ENCODE measurements at places on chromosomes 11 and 22.

- no peak for DNase-seq
Measured at GRCh38 chr11:44388828-44389657, 79.1 kb upstream of the ALX4 start.

DNA sequence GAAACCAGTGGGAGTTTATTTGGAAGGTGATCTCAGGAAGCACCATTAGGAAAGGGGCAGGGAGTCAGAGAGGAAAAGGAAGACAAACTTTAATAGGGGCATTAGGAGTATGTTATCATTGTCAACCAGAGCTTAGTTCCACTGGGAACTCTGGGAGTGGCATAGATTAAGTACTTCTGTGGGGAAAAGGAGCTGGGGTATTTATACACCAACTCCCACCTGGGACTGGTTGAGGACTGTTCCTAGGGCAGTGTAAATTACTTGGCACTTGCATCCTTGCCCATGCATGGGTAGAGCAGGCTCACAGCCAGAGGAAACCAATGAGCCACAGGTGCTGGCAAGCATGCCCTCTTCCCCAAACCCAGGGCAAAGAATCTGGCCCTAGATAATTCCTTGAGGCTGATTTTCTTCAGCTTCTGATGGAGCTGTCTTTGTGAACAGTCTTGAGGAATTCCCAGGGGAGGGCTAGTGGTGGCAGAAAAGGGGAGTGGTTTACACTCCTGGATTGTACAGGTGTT lies 541.2 kb downstream of the MIAT start:
- DNase-seq = no peak

- DNase-seq = no peak
Measured at GRCh38 chr11:26764315-26764714, 42.5 kb upstream of the SLC5A12 start.

DNA sequence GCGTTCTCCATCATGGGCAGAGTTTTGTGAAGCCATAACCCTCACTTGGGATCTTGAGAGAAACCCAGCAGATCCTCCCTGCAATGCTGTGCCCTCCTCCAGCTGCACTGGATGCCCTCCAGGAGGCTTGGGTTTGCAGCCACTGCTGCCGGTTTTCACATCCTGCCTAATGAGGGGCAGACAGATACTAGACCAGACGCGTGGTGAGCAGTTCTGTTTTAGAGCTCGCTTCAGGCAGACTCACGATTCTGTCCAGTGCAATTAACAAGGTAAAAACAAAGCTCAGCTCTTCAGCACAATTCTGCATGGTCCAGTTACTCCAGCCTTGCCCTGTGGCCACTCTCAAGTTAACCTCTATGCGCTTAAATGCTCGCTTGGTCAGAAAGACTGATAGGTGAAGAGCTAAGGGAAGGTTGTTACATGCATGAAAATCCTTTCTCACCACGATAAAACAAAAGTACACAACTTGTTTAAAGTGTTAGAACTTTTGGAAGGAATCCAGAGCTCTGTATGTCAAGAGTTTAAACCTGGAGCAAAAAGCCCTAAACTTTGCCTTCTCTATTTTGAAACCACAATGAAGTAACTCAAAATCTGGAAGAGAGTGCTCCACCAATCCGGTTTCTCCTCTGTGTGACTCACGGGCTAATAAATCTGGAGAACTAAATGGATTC lies 292.3 kb upstream of the FAT3 start:
- DNase-seq = peak; percentile 2

GRCh38 chr11:102121329-102121728 lies 11.1 kb downstream of the YAP1 start:
- DNase-seq = peak; percentile 38

GRCh38 chr11:64475145-64475544 lies 115.9 kb upstream of the SLC22A12 start:
- no peak for DNase-seq

DNA sequence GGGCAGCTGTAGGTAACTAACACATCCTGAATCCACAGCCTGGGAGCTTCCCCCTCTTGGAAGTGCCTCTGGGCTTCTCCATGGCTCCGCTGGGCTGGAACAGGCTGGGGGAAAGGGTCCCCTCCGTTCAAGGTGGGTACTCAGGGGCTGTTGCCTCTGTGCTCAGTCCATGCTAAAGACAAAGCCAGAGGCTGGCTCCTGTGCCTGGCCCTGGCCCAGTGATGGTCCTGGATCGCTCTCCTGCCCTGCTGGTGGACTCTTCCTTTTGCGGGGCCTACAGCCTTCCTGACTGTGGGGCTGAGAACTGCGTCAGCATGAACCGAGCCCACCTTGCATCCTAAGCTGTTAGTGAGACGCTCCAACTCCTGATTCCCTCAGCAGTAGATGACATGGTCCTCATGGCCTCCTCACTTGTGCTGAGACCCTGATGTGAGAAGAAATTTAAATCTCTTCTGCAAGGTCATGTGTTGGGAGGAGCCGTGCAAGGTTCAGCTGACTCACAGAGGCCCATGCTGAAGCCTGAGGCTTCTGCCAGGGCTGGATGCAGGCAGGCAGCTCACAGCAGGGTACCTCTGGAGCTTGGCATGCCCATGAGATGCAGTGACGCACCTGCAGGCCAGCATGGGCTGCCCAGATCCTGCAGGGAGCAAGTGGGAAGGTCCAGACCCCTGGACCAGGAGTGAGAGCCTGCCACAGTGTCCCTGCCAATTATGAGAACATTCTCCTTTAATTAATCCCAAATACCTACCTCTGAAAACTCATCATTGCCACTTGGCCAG lies 1285.5 kb downstream of the TBC1D22A start:
- no peak for DNase-seq

- no peak for DNase-seq
Measured at GRCh38 chr22:47484960-47485569, 722.6 kb downstream of the TBC1D22A start.

GRCh38 chr11:45860348-45860747 lies 13.1 kb downstream of the CRY2 start:
- DNase-seq = no peak

- DNase-seq = peak; percentile 76
Measured at GRCh38 chr11:130782361-130783222, 133.7 kb downstream of the SNX19 start.

- peak; percentile 75 for DNase-seq
Measured at GRCh38 chr22:35997438-35997837, 31.2 kb downstream of the RBFOX2 start.

DNA sequence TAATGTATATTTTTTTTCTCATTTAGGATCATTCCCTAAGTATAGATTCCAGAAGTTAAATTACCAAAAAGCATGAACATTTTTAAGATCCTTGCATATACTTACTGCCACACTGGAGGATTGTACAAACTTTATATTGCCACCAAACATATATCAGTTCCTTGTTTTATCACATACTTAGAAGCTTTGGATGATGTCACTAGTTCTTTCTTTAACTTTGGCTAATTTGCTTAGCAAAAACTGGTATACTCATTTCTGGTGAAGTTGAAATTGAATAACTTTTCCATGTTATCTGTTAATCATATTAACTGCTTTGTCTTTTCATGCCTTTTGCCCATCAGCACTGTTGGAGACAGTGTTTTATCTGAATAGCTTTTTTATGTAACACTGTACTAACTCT lies 31.6 kb upstream of the PRDM10 start:
- no peak for DNase-seq

GRCh38 chr11:34180040-34180813 lies 74.8 kb downstream of the NAT10 start:
- DNase-seq = no peak

DNA sequence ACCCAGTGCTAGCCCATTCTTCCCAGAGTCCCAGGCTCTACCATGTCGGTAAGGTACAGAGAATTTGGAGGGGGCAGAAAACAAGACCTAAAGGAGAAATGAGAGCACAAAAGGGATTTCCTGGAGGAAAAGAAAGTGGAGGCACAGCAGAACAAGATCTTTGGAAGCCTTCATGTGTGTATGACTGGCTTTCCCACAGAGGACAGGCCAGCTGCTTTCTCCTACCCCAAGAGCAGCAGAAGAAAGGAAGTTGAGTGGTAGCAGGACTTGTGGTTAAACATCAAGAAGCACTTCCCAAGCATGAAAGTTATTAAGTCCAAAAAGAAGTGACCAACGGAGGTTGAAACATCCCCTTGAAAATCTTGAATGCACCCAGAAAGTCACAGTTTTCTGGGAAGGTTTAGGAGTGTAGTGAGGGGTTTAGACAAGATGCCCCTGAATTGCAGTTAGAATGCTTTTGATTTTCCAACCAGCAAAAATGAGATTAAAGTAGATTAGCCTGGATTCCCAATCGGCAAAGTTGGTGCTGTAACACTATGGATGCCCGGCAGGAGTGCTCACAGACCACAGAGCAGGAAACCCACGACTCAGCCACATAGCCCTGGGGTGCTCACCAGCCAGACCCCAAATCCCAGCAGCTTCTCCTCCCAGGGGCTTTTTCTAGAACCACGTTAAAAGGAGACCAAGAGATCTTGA lies 608 bp downstream of the TMPRSS13 start:
- no peak for DNase-seq

GRCh38 chr22:25282346-25282670 lies 62.9 kb downstream of the CRYBB2 start:
- DNase-seq = no peak

GRCh38 chr11:117786135-117786870 lies 10.7 kb downstream of the DSCAML1 start:
- no peak for DNase-seq

DNA sequence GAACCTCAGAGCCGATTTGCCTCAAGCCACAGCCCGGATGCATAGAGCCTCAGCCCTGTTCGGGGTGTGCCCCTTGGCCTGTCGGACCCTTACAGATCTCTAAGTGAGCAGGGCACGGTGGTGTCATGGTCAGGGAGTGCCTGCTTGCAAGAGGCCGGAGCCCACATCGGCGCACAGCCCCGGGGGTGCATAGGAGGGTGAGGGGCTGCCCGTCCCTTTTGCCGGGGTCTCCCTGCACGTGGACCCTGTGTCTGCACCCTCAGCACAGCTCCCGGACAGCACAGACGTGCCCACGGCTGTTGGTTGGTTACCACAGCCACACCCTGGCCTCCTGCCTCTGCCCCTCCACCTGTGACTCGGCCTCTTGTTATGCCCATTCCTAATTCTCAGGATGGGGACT lies 6.5 kb downstream of the RAB36 start:
- peak; percentile 21 for DNase-seq

GRCh38 chr11:105265845-105266244 lies 126.3 kb upstream of the CARD18 start:
- DNase-seq = peak; percentile 42

GRCh38 chr11:73671701-73672100 lies 25.3 kb downstream of the PLEKHB1 start:
- no peak for DNase-seq
